ENCODE measurements at places on chromosomes 4 and X.

DNA sequence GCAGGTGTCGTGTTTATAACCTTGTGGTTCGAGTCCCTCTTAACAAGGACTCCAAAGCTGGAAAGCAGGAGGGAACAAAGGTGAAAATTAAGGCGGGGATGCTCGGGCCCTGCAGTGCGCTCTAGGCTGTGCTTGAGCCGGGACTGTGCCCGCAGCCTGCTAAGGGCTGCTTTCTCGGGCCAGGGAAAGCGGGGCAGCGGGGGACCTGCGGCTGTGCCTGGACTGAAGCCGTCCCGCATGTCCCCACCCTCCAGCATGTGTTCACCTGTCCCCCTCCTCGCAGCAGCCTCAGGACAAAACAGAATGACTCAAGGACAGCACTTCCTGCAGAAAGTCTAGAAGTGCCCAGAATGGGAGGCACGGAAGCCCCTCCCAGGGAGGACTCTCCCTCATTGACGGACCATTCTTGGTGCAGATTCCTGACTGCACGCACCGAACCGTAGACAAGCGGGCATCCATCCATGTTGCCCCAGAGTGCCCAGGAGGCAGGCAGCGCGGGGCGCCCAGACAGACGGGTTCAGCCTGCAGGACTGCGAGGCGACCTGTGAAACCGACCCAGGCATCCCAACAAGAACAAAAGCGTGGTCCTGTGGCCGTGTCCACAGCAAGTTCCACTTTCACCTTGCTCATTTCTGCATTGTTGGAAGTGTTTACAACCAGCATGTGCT lies 342.9 kb downstream of the MAGEB5 start:
- DNase-seq = no peak

- no peak for DNase-seq
These were observed 72.4 kb downstream of the FRAS1 start for GRCh38 chr4:78129383-78130108.

- DNase-seq = no peak
These were observed 63.4 kb downstream of the CLDN34 start for GRCh38 chrX:10030570-10030969.

- no peak for DNase-seq
These were observed 177.7 kb upstream of the PPARGC1A start for GRCh38 chr4:24067367-24068193.

- no peak for DNase-seq
These were observed 50.0 kb upstream of the TRIM2 start for GRCh38 chr4:153154007-153154975.

DNA sequence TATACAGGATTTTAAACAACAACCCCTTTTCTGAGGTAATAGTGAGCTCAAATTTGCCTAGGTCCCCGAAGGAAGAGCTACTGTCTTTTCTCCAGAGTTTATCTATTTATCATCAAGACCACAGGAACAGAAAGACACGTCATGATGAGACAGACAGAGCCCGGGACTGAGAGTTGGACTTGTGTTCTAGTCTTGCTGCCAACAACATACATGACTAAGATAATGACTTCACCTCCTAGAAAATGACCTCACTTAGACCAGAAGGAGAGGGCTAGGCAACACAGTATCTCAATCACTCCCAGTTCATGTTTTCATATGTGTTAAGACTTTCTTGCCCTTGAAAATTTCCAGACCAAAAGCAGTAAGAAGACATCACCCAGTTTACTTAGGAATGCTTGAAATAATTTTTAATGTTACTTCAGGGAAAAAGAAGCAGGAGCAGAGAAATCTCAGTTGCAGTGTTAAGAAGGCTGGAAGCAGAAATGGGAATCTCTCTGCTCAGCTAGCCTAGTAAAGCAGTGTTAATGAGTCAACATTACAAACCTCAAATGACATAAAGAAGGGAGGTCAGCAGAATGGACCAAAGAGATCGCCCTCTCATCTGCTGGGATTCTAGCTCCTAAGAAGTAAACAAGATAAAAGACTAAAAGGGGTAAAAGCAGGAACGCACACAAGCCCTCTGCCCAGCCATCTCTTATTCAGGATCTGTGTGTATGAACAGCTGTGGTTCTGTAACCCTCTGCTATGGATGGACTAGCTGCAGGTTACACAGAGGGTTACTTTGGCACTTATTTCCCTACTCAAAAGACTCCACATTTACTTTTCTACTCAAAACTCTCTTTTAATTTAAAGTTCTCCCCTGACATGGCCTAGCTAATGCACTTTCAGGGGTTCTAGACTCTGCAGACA lies 24.8 kb downstream of the PDGFC start:
- no peak for DNase-seq

DNA sequence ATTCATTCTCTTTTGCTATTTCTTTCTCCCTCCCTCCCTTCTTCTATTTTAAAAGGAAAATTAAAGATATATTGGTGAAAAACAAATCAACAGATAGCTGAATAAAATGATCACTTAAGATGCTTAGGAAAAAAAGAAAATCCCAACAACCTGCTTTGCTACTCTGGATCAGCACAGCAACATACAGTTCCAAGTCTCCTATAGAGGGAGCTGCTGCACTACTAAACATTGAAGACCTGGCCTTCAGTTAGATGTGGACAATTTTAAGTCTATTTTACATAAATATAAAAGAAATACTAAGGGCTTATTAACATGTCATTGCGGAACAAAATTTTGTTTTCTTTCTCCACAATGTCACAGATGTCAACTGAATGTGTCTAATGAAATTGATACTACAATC lies 226.4 kb downstream of the MAGEB5 start:
- no peak for DNase-seq

DNA sequence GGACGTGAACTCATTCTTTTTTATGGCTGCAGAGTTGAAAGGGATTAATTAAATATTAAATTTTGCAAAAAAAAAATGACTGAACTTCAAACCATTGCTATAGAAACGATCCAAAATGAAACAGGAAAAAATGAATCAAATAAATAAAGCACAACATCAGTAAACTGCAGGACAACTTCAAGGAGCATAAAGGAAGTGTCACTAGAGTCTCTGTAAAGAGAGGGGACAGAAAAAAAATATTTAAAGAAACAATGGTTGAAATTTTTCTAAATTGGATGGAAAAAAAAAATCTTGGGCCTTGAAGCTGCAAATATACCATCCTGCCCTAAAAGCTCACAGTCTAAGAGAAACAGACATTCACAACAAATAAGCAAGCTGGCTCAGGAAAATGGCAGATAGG lies 339.3 kb upstream of the INTU start:
- DNase-seq = no peak

DNA sequence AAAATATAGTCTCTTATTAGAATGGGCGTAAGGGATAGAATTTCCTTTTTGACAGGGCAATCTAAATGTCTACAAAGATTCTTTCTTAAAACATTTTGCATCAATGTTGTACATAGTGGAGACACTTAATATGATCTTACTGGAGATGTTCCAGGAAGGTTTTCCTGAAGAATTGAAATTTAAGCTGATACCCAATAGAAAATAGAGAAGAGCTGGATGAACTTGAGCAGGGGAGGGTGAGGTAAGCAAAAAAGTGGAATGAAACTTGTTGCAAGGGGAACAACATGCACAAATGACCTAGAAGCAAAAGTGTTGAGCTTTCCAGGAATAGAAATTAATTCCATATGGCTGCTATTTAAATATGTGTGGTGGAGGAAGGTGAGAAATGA lies 19.7 kb downstream of the SLAIN2 start:
- DNase-seq = no peak

GRCh38 chr4:7843831-7844593 lies 95.6 kb downstream of the AFAP1 start:
- no peak for DNase-seq

GRCh38 chr4:111979921-111980320 lies 165.3 kb upstream of the FAM241A start:
- DNase-seq = no peak

GRCh38 chr4:45323453-45324058 lies 597.2 kb upstream of the GNPDA2 start:
- DNase-seq = no peak

- DNase-seq = no peak
These were observed 11.9 kb upstream of the SEL1L3 start for GRCh38 chr4:25874655-25875054.

DNA sequence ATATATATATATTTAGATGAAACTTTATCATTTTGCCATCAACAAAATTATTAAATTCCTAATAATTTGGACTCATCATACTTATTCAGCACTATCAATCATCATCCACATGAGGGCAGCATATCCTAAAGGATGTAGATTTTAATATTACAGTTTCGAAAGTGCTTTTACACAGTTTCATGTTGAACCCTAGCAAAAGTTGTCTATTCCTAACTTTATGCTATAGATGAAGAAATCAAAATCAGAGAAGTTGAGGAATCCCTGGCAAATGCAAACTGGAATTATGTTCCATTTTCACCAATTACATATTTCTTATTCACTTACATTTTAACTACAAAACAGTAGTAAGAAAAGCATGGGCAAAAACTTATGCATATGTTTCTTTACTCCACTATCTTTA lies 36.6 kb upstream of the UGT2A1 start:
- DNase-seq = no peak

- DNase-seq = no peak
These were observed 156.6 kb downstream of the FHIP1A start for GRCh38 chr4:151565583-151565982.

GRCh38 chr4:38743866-38744265 lies 38.9 kb downstream of the TLR10 start:
- DNase-seq = no peak

DNA sequence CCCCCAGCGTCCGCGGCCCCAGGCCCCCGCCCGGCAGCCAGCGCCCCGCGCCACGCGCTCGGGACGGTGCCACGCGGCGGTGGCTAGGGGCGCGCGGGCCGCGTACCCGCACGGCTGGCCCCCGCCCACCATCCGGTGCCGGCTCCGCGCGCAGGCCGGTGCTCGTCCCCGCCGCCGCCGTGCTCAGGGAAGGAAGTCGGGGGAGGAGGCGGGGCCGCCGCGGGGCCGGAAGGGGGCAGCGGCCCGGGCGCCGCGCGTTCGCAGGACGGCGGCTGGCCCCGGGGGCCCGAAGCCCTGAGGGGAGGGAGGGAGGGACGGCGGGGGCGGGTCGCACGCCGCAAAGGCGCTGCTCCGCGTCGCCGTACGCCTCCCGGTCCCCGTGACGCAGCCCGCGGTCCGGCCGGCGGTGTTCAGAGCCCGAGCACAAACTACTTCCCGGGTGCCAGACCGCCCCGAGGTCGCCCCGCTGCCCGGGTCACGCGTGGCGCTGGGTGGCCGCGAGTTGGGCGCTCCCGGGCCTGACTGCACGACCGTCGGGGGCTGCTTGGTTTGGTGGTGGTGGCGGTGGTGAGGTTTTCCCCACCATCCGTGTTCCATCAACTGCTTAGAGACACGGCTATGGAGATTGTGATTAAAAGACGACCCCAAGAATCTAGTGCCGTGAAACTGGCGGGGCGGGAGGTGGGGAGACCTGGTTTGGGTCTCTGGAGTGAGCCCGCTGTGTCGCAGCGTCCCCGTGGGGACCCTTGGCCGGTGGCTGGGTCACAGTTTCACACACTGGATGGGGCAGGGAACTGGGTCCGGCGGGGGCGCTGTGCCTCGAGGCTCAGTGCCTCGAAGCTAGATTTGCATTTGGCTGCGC lies at the start of gene DCTD:
DCTD (minus strand) TSS at position 205 of the 862 bp plus-strand sequence. CDS start 1,818 bp downstream, outside the sequence.
- no peak for DNase-seq

GRCh38 chrX:10893976-10894375 lies 217.2 kb upstream of the HCCS start:
- no peak for DNase-seq

- DNase-seq = no peak
These were observed 25.0 kb upstream of the BCORL1 start for GRCh38 chrX:129957241-129958082.

DNA sequence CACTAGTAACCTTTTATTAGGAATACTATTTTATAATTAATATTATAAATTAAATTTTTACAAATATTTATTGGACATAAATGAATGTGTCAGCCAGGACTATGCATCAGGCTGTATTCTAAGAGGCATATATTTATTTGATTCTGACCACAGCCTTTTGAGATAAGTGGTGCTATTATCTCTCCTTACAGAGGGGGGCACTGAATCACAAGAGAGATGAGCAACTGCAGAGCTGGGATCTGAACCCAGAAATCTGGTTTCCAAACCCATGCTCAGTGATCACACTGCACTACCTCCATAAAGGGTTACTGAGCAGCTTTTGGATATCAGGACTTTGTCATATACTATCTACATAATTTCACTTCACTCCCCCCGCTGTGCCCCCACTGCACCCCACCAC lies 322.0 kb downstream of the TMA16 start:
- DNase-seq = no peak

GRCh38 chrX:1487401-1487800 lies 34.7 kb upstream of the ASMTL start:
- DNase-seq = no peak

DNA sequence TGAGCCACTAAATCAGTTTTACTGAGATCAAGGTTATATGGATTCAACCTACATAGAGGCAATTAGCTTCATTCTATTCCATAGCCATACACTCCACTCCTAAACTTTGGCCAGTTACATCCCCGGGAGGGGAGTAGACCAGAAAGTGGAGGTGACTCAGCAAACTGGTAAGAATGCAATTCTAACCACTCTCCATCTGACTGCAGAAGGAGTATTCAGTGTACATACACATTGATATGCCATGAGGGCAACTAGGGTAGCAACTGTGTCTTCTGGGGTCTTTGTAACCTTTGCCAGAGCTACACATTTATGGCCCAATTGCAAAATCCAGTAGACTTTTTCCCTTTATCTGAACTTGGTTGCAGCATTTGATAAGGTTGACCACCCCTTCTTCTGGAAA lies 7.6 kb downstream of the SLC25A43 start:
- no peak for DNase-seq

GRCh38 chr4:108849611-108850168 lies 86.8 kb upstream of the ETNPPL start:
- DNase-seq = no peak

GRCh38 chr4:68589790-68590189 lies 13.7 kb upstream of the UGT2B17 start:
- DNase-seq = no peak

DNA sequence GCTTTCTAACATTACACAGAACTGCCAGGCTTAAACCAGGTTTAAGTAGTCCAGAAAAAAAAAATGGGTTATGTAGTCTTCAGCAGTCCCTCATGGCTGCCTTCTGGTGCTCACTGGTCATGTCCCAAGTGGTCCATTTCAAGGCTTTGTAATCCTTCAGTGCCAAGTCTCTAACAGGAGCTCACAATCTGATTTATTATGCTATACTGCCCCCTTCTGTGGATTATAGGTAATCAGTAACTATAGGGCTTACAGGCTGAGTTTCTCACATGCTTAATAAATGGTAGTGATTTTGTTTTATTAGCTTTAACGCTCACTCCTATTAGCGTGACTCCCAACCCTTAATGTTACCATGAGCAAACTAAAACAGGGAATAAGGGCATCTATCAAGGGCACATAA lies 92.5 kb upstream of the EDA2R start:
- peak; percentile 4 for DNase-seq

DNA sequence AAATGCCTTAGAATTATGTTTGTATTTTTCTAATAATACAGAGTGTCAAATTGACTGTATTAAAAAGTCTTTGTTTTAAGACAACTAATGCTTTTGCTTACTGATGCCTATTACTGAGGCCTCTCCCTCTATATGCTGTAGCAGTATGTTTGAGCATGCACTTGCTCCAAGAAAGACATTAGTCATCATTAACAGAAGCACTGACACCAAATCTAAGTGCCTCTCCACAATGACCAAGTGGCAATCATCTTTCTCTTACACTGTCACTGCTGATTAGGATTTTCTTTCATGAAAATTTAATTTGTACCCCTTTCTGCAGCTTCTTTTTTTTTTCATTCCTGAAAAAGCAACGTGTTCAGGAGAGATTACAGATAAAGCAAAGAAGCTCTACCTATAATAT lies 11.1 kb upstream of the MAB21L2 start:
- DNase-seq = no peak

- DNase-seq = no peak
These were observed 630.4 kb upstream of the BOD1L1 start for GRCh38 chr4:14257903-14258302.

- DNase-seq = no peak
These were observed 37.7 kb upstream of the LRBA start for GRCh38 chr4:151052785-151053184.

All from SIG-M5 (cell line).